ENCODE measurements at places on chromosomes 6 and 20. TPM values are rescaled to one million over a fixed set of nuclear protein-coding genes. Genes with fewer than 3 reads are reported as not detected.

DNA sequence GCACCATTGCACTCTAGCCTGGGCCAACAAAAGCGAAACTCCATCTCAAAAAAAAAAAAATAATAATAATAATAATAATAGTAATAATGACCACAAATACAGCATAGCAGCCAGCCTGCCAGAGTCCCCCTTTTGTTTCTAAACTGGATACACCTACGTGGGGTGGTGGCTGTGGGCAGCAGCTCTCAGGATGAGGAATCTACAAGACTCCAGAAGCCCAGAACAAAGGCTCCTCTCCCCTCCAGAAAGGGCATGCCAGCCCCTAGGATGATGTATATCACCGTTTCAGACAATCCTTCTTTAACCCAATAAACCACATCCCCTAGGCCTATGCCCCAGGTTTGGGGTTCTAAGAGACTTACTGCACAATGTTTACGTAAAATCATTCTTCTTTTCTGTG is 155.9 kb downstream of the QRSL1 start:
- no peaks in the 10 kb centered on the region for H3K4me1 ChIP-seq
- no peak overlapping the region for H3K27ac ChIP-seq
- peaks cover 13% of the 10 kb centered on the region for H3K27me3 ChIP-seq
- H3K4me3 ChIP-seq: no peak overlapping the region

GRCh38 chr20:47964149-47964548 is 178.9 kb upstream of the SULF2 start:
- H3K27me3 ChIP-seq: no peaks in the 10 kb centered on the region
- H3K36me3 ChIP-seq: no peaks in the 10 kb centered on the region
- H3K4me1 ChIP-seq: no peaks in the 10 kb centered on the region
- H3K4me3 ChIP-seq: no peak overlapping the region
- H3K27ac ChIP-seq: no peak overlapping the region

GRCh38 chr6:112202639-112203341 is 51.6 kb downstream of the LAMA4 start:
- H3K4me1 ChIP-seq: no peaks in the 10 kb centered on the region
- no peak overlapping the region for H3K4me3 ChIP-seq
- no peak for DNase-seq
- no peaks in the 10 kb centered on the region for H3K36me3 ChIP-seq
- H3K27ac ChIP-seq: no peak overlapping the region

GRCh38 chr6:6858533-6858982 is 249.2 kb upstream of the RREB1 start:
- H3K4me3 ChIP-seq: no peak overlapping the region
- no peaks in the 10 kb centered on the region for H3K36me3 ChIP-seq
- H3K4me1 ChIP-seq: peaks cover 28% of the 10 kb centered on the region
- no peak for DNase-seq
- no peaks in the 10 kb centered on the region for H3K27me3 ChIP-seq
- no peak overlapping the region for H3K27ac ChIP-seq

DNA sequence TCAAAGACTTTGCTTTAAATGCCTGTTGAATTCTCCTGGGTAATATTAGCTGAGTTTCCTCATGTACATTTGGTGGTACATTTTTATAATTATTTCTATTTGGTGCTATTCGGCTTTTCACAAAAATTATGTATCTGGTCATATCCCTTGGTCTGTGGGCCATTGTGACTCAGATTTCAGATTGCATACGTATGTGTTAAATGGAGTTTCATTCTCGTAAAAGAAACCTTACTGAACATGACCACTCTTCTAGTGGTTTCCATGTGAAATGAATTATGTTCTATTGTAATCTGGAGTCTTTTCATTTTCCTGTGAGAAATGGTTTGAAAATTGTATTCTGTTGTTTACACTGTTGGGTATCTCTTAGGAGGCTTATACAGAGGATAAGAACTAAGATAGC is 386.2 kb upstream of the FLRT3 start:
- no peaks in the 10 kb centered on the region for H3K36me3 ChIP-seq
- H3K27ac ChIP-seq: no peak overlapping the region
- DNase-seq: no peak
- no peak overlapping the region for H3K4me3 ChIP-seq

DNA sequence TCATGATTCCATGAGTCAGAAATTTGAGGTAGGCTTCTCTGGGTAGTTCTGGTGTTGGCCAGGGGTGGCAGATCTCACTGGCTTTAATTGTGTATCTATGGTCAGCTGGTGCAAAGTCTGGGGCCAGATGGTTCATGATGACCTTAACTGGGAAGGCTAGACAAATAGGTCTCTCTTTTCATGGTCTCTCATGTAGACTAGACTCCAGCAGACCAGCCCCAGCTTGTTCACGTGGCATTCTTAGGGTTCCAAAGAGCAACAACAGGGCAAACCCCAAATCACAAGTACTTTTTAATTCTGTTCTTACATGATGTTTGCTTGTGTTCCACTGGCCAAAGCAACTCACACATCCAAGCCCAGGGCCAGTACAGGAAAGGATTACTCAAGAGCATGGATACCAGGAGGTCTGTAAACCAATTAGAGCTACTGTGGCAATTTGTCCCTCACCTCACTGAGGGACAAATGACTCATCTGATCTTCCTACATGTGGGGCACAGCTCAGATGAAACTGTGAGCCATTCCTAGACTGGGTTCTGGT is 79.5 kb upstream of the PBOV1 start:
- H3K27me3 ChIP-seq: peaks cover 23% of the 10 kb centered on the region
- no peak for DNase-seq
- H3K36me3 ChIP-seq: no peaks in the 10 kb centered on the region
- no peak overlapping the region for H3K27ac ChIP-seq
- H3K4me3 ChIP-seq: no peak overlapping the region

DNA sequence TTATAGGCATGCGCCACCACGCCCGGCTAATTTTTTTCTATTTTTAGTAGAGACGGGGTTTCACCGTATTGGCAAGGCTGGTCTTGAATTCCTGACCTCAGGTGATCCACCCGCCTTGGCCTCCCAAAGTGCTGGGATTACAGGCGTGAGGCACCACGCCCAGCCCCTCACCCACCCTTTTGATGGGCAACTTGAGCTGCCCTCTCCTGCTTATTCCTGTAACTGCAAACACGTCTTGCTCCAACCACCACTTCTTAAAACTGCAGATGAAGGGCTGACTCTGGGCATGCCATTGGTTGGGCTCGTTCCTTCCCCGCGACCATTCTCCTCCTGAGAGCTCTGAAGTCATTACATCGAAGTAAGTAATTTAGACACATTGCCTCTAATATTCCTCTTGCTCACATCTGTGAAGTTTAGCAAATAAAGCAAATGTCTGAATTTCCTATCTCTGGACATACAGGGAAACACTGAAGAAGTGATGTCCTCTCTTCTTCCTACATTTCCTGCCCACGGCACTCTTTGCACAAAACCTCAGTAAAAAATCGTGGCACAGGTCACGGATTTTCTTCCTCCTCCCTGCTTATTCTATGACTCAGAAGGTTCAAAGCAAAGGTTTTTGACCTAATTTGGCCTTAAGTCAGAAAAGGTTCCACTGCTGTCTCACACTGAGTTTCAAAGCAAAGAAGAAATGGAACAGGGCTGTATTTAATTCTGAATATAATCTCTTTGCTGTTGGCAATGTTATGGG is 117.5 kb downstream of the GMPR start:
- no peaks in the 10 kb centered on the region for H3K27me3 ChIP-seq
- no peak overlapping the region for H3K4me3 ChIP-seq
- no peak for DNase-seq
- peaks cover 3% of the 10 kb centered on the region for H3K36me3 ChIP-seq

DNA sequence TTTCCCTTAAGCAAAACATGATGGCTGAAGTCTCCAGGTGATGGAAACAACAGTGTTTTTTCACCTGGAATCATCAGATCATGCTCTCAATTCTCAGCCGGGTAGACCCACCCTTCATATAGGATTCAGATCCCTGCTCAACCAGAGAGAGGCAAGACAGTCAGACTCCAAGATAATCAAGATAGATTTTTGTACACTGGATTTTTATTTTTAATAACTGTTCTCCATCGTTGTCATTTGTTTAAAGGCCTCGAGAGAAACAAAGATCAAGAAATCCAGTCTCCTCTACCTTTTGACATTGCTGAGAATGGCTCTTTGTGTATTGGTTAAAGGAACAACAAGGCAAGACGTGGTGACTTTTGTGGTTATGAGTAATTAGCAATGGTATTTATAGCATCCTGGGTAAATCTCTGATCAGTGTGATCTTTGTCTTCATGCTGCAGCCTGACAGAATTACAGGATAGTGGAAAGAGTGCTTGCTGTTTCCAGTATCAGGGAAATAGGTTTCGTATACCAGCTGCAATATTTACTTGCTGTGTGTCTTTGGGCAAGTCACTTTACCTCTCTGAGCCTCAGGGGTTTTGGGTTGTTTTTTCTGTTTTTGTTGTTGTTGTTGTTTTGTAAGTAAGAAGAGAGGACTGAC is 29.9 kb downstream of the ID4 start:
- H3K27me3 ChIP-seq: no peaks in the 10 kb centered on the region
- DNase-seq: no peak
- H3K4me1 ChIP-seq: no peaks in the 10 kb centered on the region
- no peaks in the 10 kb centered on the region for H3K36me3 ChIP-seq
- no peak overlapping the region for H3K27ac ChIP-seq

Gene SLC22A16
- not detected for total RNA-seq

All from activated naive CD8-positive, alpha-beta T cell treated with anti-CD3 and anti-CD28 coated beads for 36 hours (primary cell).